MG63 (cell line): ENCODE measurements at places on chromosomes 2 and 18.
A peak's percentile ranks its signal among the peaks of the same experiment; 100 is the strongest.

DNA sequence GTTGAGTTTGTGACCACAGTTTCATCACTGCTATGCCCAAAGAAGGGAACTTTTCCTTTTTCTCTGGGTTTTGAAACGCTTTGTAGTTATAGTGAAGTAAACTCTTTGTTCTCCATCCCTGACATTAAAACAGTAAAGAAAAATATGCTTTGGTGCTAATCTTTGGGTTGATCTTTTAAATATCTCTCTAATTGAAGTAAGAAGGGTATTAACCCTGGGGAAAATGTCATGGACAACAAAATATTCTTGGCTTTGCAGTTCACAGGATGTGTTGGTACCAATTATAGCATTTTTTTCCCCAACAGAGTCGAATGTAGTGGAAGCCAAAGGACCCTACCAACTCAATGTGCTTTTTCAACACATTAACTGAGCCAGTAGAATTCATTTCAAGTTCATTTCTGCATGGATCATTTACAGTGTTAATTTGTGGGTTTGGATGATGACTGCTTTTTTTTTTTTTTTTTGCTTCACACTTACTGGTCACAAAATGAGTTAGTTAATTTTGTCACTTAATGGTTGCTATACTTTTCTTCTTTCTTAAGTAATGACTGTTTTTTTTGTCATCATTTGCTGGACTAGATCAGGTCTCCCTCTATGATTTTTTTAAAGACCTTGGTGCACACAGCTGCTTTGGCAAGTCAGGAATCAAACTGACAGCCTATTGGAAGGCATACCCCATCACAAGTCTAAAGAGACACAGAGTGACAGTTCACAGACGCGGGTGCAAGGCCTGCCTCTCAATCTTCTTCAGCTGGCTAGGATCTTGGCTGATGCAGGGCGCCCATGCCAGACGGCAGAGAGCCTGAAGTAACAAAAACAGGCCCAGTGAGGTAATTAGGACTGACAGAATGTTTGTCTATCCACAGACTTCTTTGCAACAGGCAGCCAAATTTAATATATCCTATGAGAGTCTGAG is 98.8 kb upstream of the MMADHC start:
- no peak for DNase-seq

DNA sequence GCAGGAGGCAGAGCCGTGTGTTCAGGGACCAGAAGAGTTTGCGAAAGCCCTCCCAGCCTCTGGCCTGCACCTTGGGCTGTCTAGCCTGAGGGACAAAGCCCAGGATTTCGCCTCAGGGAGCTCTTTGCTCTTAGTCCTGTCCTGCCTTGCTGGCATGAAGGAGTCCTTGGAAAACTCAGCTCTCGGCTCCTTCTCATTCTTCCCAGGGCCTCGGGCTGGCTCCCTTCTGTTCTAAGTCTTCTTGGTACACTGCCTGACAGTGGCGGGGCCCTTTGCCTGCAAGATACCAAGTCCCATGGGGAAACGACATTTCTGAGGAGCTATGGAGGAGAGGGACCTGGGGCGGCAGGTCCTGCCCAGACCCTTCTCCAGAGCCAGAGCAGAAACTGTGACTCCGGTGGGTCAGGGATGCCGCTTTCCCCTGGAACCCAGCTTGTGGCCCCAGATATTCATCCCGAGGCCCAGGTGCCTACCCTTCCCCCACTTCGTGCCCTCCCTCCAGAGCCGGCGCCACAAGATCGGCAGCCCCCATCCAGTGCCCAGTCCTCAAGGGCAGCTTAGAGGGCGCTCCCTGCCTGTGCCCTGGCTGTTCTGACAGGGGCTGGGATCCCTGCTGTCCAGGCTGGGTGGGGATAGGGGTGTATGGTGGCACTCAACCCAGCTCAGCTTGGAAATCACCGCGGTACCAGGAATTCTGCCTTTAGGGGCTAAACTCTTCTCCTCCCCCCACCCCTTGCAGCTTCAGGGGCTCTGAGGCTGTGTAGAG is 5.5 kb upstream of the CYP26B1 start:
- DNase-seq = no peak

DNA sequence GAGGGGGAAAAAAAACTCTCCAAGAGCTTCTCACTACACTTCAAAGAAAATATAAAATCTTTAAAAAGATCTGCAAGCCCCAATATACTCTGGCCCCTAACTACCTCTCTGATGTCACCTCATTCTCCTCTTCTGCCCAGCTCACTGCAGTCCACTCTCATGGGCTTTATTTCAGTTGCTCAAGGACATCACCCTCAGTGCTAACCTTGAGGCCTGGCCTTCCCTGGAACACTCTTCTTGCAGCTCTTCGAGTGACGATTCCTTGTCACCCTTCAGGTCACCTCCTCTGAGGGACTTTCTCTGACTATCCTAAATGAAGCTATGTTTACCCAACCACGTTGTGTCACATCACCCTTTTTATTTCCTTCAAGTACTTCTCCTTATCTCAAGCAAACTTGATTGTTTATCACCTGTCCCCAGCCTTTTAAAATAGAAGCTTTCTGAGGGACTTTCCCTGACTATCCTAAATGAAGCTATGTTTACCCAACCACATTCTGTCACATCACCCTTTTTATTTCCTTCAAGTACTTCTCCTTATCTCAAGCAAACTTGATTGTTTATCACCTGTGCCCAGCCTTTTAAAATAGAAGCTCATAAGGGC is 10.4 kb downstream of the RTTN start:
- DNase-seq = no peak

DNA sequence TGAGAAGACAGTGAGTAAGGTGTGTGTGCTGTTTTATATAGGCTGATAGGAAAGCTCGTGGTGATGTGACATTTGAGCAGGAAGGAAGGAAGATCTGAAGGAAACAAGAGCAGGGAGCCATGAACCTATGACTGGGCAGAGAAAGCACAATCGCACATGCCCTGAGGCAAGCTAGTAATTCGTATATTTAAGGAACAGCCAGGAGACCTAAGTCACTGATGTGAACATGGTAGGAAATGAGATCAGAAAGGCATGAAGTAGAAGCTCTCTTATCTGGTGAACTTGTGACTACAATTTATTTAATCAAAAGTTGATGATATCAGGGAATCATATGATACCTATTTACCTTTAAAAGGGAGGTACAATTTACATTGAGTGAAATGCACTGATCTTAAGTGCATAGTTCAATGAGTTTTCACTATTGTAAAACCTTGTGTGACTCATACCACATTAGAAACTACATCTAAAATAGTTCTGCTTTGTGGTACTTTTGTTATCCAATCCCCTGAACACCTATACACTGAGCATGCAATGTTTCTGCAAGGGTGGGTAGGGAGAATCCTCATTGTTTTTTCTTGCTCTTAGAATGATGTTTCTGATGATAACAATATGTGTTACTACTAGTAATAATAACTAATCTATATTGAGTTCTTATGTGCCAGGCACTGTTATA is 67.5 kb downstream of the GALNT13 start:
- no peak for DNase-seq

GRCh38 chr2:217667512-217667911 is 335.3 kb downstream of the TNS1 start:
- DNase-seq = peak; percentile 18

GRCh38 chr2:70746094-70746974 is 21.7 kb downstream of the ADD2 start:
- DNase-seq = no peak

GRCh38 chr2:212424082-212424481 is 114.5 kb downstream of the ERBB4 start:
- no peak for DNase-seq

GRCh38 chr2:31693882-31694281 is 113.1 kb upstream of the SRD5A2 start:
- DNase-seq = no peak

DNA sequence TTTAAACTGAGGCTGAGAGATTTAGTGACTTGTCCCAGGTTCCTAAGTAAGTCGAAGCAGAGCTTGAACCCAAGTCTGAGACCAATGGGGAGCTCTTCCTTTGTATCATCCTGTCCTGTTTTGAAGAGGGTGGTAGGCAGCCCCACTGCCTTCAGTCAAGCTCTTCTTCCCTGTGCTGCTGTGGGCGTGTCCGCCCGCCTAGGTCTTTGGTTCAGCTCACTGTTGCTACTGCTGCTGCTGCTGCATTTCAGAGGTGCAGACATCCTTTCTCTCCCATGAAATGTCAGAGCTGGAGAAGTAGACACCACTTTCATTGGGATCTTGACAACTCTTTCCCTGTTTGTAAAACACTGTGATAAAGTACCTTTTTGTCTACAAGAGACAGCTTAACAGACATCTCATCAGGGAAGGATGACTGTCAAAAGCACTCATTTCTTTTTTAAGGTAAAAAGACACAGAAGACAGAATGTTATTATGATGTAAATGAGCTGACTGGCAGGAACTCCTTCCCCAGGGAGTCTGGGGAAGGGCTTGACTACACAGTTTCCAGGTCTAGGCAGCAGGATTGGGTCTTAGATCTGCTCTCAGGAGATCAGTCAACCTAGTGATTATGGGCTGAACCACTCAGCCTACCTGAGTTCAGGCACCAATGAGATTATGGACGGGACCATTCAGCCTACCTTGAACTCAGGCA is 91.7 kb upstream of the TRIB2 start:
- DNase-seq = no peak
